ENCODE measurements at places on chromosomes 2 and 18. TPM values are rescaled to one million over a fixed set of nuclear protein-coding genes. Genes with fewer than 3 reads are reported as not detected.

The RNF103 gene
- polyA plus RNA-seq: 6.4 TPM

The SPAG16 gene
- 21.7 TPM for polyA plus RNA-seq

The STAT4 gene
- 76.6 TPM for polyA plus RNA-seq

DNA sequence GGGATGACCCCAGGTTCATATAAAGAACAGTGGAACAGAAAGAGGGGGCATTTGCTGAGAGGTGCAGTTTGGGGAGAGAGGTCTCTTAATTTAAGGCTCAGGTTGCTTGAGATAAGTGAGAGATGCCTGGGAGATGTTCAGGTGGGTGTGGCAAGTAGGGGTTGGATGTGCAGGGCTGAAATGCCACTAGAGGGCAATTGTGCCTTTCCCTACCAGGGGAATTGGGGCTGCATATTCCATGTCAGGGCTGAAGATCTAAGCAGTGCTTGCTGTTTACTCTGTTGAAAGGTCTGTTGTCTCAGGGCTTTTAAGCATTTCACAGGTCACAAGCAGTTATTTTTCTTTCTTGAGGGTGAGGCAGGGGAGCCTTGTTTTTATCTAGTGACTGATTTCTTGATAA is 7.8 kb downstream of the CCDC85A start:
- no peak for DNase-seq

- no peak for DNase-seq
Measured at GRCh38 chr2:66279024-66279423, 155.9 kb upstream of the MEIS1 start.

GRCh38 chr2:239756790-239757760 is 268.1 kb downstream of the NDUFA10 start:
- no peak for DNase-seq

DNA sequence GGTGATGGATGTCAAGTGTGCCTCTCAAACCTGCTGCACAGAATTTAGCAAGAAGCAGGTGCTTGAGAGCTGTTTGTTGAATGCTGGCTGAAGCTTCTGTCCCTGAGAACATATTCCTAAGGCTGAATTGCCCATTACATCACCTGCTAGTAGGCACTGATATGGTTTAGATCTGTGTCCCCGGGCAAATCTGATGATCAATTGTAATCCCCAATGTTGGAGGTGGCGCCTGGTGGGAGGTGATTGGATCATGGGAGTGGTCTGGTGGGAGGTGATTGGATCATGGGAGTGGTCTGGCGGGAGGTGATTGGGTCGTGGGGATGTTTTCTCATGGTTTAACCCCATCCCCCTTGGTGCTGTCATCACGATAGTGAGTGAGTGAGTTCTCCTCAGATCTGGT is 128.0 kb downstream of the HRH4 start:
- no peak for DNase-seq

GRCh38 chr2:183926433-183926832 is 671.9 kb upstream of the ZNF804A start:
- no peak for DNase-seq

GRCh38 chr2:140892911-140893637 is 1237.7 kb downstream of the LRP1B start:
- no peak for DNase-seq

Measured in CD4-positive, alpha-beta memory T cell (primary cell).